ENCODE measurements at places on chromosomes 11 and 22. TPM values are rescaled to one million over a fixed set of nuclear protein-coding genes. Genes with fewer than 3 reads are reported as not detected.

GRCh38 chr22:20256027-20256426, 12.1 kb downstream of the RTN4R start:
- DNase-seq, result no peak
- H3K27ac ChIP-seq, result no peak overlapping the region
- H3K4me3 ChIP-seq, result no peak overlapping the region
- H3K27me3 ChIP-seq, result no peaks in the 10 kb centered on the region

- H3K36me3 ChIP-seq, result peaks cover 2% of the 10 kb centered on the region
- H3K4me3 ChIP-seq, result no peak overlapping the region
- peaks cover 18% of the 10 kb centered on the region for H3K4me1 ChIP-seq
Measured at GRCh38 chr11:116348226-116348625, 424.6 kb downstream of the BUD13 start.

DNA sequence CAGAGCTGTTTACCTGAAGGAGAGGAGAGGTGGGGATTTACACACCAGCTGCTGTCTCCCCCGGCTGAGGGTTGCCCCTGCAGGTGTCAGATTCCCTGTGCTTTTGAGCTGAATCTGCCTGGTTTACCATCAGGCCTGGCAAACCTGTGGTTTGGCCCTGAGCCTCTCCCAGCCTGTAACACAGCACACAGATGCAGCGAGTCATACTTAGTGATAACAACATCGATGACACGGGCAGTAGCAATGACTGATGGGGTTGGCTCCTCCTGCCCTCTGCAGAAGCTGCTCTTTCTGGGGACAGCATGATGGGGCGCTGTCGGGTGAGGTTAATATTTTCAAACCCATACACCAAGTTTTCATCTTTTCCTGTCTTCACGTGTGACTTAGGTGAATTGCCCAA, 380.0 kb upstream of the B3GAT1 start:
- H3K27ac ChIP-seq, result no peak overlapping the region
- no peaks in the 10 kb centered on the region for H3K27me3 ChIP-seq
- H3K36me3 ChIP-seq, result no peaks in the 10 kb centered on the region
- no peak overlapping the region for H3K4me3 ChIP-seq

DNA sequence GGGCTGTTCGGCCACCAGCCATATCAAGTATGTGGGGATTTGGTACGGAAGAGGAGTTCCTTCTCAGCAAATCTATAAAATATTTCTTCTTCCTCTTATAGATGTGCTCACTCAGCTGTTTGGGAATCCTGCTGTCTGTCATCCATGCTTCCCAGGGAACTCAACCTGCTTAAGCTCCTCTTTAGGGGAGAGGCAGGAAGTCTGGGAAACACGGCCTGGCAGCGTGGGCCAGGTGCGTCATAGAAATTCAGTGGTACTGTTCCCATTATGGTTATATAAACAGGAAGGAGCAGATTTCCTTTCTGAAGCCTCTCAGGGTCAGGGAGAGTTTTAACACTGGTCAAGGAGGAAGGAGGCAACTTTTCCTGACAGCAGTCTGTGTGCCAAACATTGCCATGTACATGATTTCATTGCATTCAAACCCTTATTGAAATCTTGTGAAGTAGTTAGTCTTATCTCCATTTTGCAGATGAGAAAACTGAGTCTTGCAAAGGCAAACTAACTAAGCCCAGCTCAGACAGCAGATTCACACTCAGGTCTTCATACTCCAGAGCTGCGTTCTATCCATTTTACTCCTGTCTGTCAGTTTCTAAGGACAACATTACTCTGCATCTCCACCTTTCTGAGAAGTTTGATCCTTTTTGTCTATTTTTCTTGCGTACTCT, 35.4 kb upstream of the AMOTL1 start:
- peaks cover 41% of the 10 kb centered on the region for H3K4me1 ChIP-seq
- DNase-seq, result no peak
- H3K36me3 ChIP-seq, result no peaks in the 10 kb centered on the region
- peak overlapping the region; percentile 20 for H3K27ac ChIP-seq
- no peaks in the 10 kb centered on the region for H3K27me3 ChIP-seq
- no peak overlapping the region for H3K4me3 ChIP-seq

GRCh38 chr11:8205566-8205965, 36.7 kb upstream of the RIC3 start:
- no peaks in the 10 kb centered on the region for H3K36me3 ChIP-seq
- H3K27me3 ChIP-seq, result peaks cover 7% of the 10 kb centered on the region
- DNase-seq, result no peak
- H3K4me3 ChIP-seq, result no peak overlapping the region
- no peak overlapping the region for H3K27ac ChIP-seq
- H3K4me1 ChIP-seq, result peaks cover 23% of the 10 kb centered on the region

DNA sequence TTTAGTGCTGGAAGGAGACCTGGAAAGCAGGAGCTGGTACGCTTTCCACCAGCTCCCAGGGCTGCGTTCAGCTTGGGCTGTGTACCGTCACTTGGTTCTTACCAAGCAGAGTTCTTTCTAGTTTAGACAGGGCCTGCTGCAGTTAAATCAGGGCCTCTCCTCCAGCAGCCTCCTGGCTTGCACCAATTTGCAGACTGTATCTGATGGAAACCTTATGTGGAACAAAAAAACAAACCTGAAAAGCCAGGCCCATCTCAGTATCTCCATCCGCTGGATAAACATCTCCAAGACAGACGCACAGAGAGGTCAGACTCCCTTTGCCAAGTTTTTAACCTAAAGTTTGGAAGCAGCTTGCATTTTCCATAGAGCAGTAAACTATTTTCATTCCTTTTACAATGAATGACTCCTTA, 288.6 kb upstream of the SORL1-AS1 start:
- H3K4me1 ChIP-seq, result peaks cover 8% of the 10 kb centered on the region
- H3K27ac ChIP-seq, result no peak overlapping the region
- H3K4me3 ChIP-seq, result no peak overlapping the region
- H3K27me3 ChIP-seq, result no peaks in the 10 kb centered on the region
- no peak for DNase-seq

DNA sequence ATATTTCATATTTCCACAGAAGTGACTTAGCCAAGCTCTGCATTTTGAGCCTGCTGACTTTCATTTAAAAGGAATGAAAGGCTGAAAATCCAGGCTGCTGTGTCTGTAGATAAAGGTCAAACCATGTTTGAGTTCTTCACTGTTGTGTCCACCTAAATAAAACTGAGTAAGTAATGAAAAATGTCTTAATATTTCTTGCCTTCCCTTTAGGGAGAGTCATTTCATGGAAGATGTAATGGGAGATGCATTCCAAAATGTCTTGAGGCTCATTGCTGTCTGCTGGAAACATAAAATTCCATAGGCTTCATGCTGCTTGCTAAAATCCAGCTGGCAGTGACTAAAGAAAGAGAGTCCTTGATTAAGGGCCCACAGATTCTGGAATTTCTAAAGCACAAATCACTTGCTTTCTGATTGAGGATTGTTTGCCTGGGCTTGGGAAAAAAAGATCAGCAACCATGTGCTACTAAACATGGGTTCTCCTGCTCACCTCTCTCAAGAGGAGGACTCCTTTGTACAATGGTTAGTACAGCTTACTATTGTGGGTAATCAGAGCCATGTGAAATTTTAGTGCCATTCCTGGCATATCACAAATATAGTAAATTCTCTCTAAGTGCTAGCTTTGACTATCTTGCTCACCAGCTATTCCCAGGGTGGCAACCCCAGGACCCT, 56.9 kb downstream of the PANX1 start:
- no peak for DNase-seq
- H3K27me3 ChIP-seq, result no peaks in the 10 kb centered on the region
- H3K36me3 ChIP-seq, result peaks cover 28% of the 10 kb centered on the region
- H3K4me1 ChIP-seq, result peaks cover 8% of the 10 kb centered on the region
- no peak overlapping the region for H3K4me3 ChIP-seq
- no peak overlapping the region for H3K27ac ChIP-seq

DNA sequence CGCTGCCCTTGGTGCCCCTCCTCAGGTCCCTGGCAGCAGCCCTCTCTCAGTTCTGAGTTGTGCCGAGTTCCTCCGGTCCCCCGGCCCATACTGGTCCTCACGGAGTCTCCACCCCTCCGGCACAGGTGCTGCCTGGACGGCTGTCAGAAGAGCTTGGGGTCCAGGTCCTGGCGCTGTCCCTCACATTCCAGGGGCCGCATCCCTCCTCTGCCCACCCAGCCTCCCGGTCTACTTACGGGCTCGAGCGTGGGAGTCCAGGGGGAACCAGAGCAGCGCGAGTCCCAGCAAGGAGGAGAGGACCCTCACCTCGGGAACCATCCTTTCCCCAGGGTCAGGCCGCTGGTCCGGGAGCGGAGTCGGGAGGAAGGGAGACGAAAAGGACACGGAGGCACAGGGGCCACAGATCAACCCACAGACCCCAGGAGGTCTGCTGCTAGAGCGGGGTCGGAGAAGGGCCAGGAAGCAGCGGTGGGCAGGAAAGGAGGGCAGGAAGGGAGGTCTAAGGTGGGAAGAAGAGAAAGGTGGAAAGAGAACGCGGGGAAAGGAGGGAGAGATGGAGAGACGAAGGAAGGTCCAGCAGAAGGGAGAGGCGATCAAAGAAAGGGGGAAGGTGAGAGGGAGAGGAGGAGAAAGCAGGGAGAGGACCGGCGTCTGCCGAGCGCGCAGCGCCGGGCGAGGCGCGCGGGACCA, 510 bp downstream of the CHRDL2 start:
- H3K4me3 ChIP-seq, result peak overlapping the region; percentile 42
- H3K27ac ChIP-seq, result no peak overlapping the region
- peaks cover 89% of the 10 kb centered on the region for H3K27me3 ChIP-seq
- peaks cover 4% of the 10 kb centered on the region for H3K4me1 ChIP-seq

- H3K4me3 ChIP-seq, result no peak overlapping the region
- no peak overlapping the region for H3K27ac ChIP-seq
- H3K36me3 ChIP-seq, result peaks cover 2% of the 10 kb centered on the region
- H3K27me3 ChIP-seq, result no peaks in the 10 kb centered on the region
Measured at GRCh38 chr11:9397746-9398680, 13.6 kb downstream of the IPO7 start.

GRCh38 chr11:103897160-103897936, 139.1 kb upstream of the DDI1 start:
- no peaks in the 10 kb centered on the region for H3K36me3 ChIP-seq
- H3K4me1 ChIP-seq, result no peaks in the 10 kb centered on the region
- no peak for DNase-seq

GRCh38 chr11:75500742-75501141, 25.0 kb downstream of the GDPD5 start:
- no peaks in the 10 kb centered on the region for H3K36me3 ChIP-seq
- peaks cover 8% of the 10 kb centered on the region for H3K4me1 ChIP-seq
- no peak overlapping the region for H3K4me3 ChIP-seq
- DNase-seq, result no peak
- H3K27ac ChIP-seq, result peak overlapping the region; percentile 75

GRCh38 chr22:33803371-33804282, 116.6 kb downstream of the LARGE1 start:
- H3K36me3 ChIP-seq, result peaks cover 12% of the 10 kb centered on the region
- no peak for DNase-seq
- no peaks in the 10 kb centered on the region for H3K27me3 ChIP-seq
- no peak overlapping the region for H3K27ac ChIP-seq
- no peak overlapping the region for H3K4me3 ChIP-seq
- no peaks in the 10 kb centered on the region for H3K4me1 ChIP-seq

- no peak for DNase-seq
- H3K4me1 ChIP-seq, result peaks cover 4% of the 10 kb centered on the region
- no peaks in the 10 kb centered on the region for H3K36me3 ChIP-seq
- H3K4me3 ChIP-seq, result no peak overlapping the region
Measured at GRCh38 chr22:46465793-46466192, 71.6 kb downstream of the CELSR1 start.

DNA sequence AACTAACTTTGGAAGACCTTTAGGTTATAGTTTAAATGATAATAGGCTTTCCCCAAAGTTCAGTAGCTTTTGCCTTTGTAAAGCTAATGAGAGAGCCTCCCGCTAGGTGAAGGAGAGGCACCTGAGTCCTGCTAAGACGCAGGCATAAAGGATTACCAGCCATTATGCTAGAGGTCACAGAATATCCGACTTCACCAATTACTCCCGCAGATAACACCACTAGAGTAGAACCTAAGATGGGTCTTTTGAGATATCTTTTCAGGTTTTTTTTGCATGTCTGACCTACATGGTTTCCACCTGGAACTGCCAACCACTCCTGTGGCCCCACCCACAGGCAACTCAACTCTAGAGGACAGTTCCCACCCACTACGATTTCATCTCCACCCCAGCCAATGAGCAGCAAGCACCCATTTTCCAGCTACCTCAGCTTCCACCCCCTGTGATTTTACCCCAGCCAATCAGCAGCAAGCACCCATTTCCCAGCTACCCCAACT, 314.3 kb downstream of the BRD1 start:
- peaks cover 31% of the 10 kb centered on the region for H3K4me1 ChIP-seq
- H3K4me3 ChIP-seq, result no peak overlapping the region
- H3K27me3 ChIP-seq, result peaks cover 15% of the 10 kb centered on the region
- no peak overlapping the region for H3K27ac ChIP-seq

DNA sequence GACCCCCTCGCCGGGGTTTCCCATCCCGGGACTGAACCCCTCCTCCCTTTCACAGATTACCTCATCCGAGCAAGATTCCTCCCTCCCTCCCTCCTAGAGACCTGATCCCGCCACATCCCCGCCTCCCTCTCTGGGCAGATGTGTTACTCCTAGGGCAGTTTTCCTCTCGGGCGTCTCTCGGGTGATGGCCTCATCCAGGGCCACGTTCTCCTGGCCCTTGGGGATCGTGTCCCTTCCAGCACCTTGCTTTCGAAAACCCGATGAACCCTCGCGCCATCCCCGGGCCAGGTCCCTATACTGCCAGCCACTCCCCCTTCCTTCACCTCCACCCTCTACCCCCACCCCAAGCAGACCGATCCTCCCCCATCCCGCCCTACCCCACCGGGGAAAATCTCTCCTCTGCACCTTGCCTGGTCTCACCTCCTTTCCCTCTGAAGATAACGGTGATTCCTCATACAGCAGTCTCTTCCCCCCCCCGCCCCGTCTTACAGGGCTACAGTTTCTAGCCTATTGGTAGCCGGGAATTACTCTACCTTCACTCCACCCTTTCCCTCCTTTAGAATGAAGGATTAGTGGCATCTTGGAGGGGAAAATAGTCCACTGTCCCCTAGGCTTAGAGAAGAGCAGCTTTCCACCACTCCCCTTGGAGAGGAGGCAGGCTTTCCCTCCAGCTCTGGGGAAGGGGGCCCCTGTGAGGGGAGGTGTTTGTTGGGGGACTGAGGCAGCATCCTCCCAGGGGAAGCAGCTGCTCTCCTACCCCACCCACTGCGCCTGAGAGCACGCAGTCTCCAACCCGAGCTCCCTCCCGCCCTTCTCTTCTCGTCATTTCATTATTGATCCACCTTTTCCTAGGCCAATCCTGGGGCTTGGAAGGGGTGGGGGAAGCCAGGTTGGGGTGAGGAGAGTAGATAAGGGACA, 1.2 kb downstream of the KMT2A start:
- peak overlapping the region; percentile 95 for H3K27ac ChIP-seq
- H3K4me1 ChIP-seq, result peaks cover 72% of the 10 kb centered on the region
- peak; percentile 28 for DNase-seq
- H3K27me3 ChIP-seq, result no peaks in the 10 kb centered on the region
- H3K36me3 ChIP-seq, result no peaks in the 10 kb centered on the region

- peaks cover 2% of the 10 kb centered on the region for H3K36me3 ChIP-seq
- H3K27ac ChIP-seq, result no peak overlapping the region
- peaks cover 3% of the 10 kb centered on the region for H3K27me3 ChIP-seq
- H3K4me1 ChIP-seq, result peaks cover 34% of the 10 kb centered on the region
Measured at GRCh38 chr11:75578977-75579376, 16.9 kb downstream of the SERPINH1 start.

EXPH5 gene
- 0.68 TPM for total RNA-seq

SRPRA gene
- 74.6 TPM for total RNA-seq

OR8D1 gene
- total RNA-seq, result not detected

KCNK4 gene
- total RNA-seq, result not detected

CCDC116 gene
- 1.2 TPM for total RNA-seq

TMEM191B gene
- 1.0 TPM for total RNA-seq

MYO18B gene
- not detected for total RNA-seq

BLID gene
- total RNA-seq, result not detected

ADM2 gene
- total RNA-seq, result 1.7 TPM

OR4D5 gene
- total RNA-seq, result not detected

RGL4 gene
- total RNA-seq, result not detected

TNNT3 gene
- not detected for total RNA-seq

TRAPPC4 gene
- 90.1 TPM for total RNA-seq
